Inflammatory macrophage (primary cell): ENCODE measurements at places on chromosomes 13 and 19.

- no peak for DNase-seq
Measured at GRCh38 chr13:98690348-98691022, 62.0 kb downstream of the SLC15A1 start.

DNA sequence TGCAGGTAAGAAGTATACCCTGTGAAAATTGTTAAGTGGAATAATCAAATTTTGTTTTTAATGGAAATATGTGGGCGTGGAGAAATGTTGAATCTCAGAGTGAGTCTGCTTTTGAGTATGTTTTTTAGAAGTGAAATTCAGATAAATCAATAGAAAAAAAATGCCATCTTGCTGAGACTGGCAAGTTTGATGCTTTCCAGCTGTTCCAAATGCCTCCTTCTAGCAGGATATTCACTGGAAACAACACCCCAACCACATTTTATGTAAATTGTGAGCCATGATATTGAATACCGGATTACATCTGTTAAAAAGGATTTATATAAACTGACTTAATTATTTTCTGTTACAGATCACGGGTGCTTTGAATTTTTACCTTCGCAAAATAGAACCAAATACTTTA lies 115.4 kb downstream of the ITGBL1 start:
- no peak for DNase-seq

DNA sequence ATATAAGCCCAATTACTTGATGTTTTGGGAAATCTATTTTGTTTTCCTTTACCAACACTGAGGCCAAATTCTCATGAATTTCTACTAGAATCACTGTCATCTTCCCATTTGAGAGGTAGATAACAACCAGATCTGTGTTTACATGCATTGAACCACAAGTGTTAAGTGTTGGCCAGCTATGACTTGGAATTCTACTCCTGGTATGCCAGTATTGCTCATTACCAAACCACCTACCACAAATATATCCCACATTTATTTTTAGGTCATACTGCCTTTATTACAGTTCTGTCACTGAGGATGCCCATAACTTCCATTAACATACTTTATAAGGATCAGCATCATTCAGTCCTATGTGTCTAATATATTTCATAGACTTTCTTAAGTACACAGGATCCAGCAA lies 328.9 kb downstream of the DIAPH3 start:
- DNase-seq, result no peak

DNA sequence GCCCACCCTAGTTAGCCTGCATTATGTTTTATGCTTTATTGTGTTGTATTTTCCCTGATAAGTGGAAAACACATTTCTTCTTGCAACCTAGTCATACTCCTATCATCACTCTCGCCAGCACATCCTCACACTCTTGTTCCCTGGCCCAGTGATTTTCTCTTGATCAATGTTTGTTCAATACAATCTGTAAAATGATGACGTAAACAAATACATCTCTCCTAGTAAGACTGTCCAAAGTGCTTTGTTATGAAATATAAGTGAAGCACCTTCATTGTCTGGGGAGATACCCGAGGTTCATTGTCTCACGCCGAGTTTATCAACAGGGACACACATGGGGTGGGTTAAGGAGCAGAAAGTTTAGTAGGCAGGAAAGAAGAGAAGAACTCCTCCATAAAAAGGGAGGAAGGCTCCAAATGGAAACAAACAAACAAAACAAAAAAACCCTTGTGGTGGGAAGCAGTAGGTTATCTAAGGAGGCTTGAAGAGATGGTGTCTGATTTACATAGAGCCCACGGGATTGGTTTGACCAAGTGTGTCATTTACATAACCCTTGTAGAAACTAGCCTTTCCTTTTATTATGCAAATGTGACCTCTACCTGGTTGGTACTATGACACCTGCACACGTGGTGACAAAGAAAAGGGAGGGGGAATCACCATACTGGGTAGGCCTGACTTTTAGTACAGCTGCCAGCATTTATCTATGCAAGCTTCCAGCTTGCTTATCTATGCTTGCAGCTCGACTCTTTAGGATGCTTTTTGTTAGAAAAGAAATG lies 1317.9 kb upstream of the SPRY2 start:
- DNase-seq, result no peak

DNA sequence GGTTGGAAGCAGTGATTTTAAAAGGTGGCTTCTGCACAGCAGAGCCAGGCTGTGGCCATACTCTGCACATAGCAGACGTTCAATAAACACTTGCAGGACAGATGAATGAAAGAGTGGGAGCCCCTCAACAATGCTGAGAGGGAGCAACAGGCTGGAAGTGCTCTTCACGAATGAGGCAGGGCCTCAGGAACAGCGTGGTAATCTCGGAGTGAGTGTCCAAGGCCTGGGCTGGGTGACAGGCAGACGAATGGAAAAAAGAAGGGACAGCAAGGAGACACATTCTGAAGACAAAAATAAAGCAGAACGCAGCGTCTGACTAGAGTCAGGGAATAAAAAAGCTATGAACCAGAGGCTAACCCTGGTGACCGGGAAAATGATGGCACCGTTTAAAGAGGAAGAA lies 11.1 kb downstream of the GJA3 start:
- DNase-seq, result no peak

DNA sequence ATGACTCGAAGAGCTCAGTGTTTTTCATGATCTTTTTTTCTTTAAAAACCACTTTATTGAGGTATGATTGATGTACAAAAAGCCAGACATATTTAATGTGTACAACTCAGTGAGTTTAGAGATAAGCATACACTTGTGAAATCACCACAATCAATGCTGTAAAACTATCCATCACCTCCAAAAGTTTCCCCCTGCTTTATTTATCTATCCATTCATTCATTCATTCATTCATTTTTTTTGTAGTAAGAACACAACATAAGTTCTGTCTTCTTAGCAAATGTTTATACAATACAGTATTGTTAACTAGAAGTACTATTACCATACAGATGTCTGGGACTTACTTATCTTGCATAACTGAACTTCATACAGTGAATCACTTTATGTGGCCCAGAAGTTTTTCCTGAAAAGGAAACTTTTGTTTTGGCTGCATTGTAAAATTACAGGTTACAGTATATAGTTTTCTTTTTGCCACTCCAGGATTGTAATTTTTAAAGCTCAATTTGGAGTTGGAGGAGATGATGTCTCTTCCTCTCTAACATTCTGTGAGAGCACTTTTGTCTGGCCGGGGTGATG lies 6.7 kb downstream of the RAP2A start:
- no peak for DNase-seq
